ENCODE measurements at places on chromosomes 7 and 10.
A peak's percentile ranks its signal among the peaks of the same experiment; 100 is the strongest.

- DNase-seq, result no peak
Observed at GRCh38 chr10:93073539-93074146, at the start of gene CYP26A1. Gene CYP26A1, plus strand, starts transcription at chr10:93073893. Its CDS starts 42 bp downstream, at chr10:93073935.

- DNase-seq, result no peak
Observed at GRCh38 chr7:38492010-38492409, 139.2 kb downstream of the AMPH start.

DNA sequence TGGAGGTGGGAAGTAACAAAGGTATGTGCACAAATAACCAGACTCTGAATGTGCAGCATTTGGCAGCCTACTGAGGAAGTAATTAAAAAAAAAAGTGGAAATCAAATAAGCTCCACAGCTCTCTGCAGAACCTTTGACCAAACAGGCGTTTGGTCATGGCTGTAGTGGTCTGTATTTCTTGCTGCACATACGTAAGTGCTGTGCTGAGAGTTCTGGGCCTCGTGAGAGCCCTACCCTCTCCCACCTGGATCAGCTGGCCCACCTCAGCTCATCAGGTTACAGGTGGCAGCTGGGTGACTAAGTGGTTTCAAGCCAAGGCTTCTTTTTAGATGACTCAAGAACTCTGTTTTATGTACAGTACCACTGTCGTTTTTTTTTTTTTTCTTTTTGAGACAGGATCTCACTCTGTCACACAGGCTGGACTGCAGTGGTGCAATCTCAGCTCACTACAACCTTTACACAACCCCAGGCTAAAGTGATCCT, 178.2 kb upstream of the KLF6 start:
- DNase-seq, result no peak

GRCh38 chr10:133608855-133609254, 17.7 kb downstream of the FRG2B start:
- peak; percentile 2 for DNase-seq

DNA sequence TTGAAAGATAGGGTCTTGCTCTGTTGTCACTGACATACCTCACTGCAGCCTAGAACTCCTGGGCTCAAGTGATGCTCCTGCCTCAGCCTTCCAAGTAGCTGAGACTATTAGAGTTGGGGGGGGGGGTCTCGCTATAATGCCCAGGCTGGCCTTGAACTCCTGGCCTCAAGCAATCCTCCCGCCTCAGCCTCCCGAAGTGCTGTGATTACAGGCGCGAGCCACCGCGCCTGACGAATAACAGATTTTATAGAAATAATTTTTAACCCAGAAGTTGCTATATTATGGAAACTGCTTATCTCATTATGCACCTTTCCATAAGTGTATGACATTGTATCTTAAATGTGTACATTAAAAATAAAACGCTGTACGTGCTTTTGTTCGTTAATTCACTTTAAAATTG, 846 bp downstream of the ANKRD26 start:
- no peak for DNase-seq

DNA sequence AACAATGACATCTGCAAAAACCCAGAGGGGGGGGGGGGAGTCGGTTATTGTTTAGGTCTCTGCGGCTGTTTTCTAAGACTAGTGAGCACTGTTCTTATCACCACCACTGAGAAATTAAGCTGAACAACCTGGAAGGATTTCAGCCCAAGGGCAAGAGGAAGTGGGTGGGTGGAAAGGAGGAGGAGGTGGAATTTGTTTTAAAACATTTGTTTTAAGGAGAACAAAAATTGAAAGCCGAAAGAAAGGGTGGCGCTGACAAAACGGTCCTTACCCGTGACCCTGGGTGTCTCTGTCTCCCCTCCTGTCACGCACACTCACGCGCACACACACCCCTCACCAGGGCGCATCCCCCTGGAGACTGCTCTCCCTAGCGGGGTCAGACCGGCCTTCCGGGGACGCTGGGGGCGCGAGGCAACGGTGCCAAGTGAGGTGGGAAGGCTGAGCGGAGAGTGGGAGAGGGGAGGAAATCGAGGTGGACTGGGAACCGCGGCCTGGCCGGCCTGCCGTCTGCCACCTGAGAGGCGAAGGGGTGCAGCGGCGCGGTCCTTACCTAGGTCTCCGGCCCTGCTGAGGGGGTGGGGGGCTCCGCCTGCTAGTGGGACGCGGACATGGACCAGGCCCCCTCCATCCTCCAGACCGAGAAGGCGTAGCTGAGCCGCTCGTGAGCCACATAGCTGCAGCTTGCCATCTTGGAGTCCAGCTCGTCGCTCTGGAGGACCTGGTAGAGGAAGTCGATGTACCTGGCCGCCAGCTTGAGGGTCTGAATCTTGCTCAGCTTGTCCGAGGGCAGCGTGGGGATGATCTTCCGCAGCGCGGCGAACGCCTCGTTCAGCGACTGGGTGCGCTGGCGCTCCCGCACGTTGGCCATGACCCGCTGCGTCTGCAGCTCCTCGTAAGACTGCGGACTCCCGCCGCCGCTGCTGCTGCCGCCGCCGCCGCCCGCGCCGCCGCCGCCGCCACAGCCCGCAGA, 1.0 kb downstream of the TWIST1 start:
- peak; percentile 37 for DNase-seq

GRCh38 chr7:31228957-31229356, 111.6 kb downstream of the NEUROD6 start:
- DNase-seq, result no peak

- DNase-seq, result no peak
Observed at GRCh38 chr7:95394370-95394769, 1.8 kb downstream of the PON3 start.

GRCh38 chr7:96182424-96183158, 139.3 kb downstream of the SLC25A13 start:
- no peak for DNase-seq

GRCh38 chr7:81780914-81781693, 11.3 kb upstream of the HGF start:
- no peak for DNase-seq

- no peak for DNase-seq
Observed at GRCh38 chr7:7256731-7257274, 74.5 kb downstream of the C1GALT1 start.

- DNase-seq, result peak; percentile 96
Observed at GRCh38 chr7:25857376-25858067, 294.5 kb upstream of the NFE2L3 start.

GRCh38 chr7:151808400-151809145, 68.3 kb downstream of the PRKAG2 start:
- DNase-seq, result peak; percentile 9

- DNase-seq, result peak; percentile 34
Observed at GRCh38 chr10:52740913-52741675, 31.5 kb downstream of the MBL2 start.

DNA sequence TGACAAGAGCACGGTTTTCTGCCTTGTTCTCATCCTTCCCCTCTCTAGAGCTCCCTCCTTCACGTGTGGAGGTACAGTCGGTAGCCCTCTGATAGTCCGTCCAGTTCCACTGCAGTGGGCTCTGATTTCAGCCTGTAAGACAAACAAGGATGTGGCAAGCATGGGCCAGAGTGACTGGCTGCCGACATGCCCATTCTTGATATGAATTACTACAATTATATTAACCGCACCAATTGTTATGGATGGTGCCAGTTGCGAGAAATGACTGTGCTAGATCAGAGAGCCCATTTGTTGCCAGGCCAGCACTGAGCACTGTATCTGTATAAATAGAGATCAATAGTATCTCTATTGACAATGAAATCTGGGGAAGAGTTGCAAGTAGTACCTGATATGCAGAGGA, 146.6 kb downstream of the CHN2 start:
- no peak for DNase-seq

DNA sequence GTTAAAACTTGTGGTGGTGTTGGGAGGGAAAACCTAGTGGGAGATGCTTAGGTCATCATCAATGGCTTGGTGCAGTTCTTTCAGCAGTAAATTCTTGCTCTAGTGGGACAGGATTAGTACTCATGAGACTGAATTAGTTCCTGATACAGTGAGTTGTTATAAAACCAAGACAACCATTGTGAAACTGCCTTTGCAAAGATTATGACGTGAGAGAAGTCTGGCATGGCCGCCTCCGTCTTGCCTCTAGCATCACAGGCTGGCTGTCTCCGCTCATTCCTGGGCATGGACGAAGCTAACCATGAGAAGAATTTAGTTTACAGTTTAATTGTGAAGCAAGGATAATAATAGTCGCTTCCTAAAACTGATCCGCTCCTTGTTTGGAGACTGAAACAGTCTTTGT, 186.4 kb downstream of the KIF20B start:
- DNase-seq, result no peak

- no peak for DNase-seq
Observed at GRCh38 chr10:71718165-71718698, 1.3 kb downstream of the C10orf105 start.
